ENCODE measurements at places on chromosomes 4 and X. TPM values are rescaled to one million over a fixed set of nuclear protein-coding genes. Genes with fewer than 3 reads are reported as not detected.

Gene FGF5
- 0.17 TPM for total RNA-seq

Gene ZBED1
- total RNA-seq = 10.0 TPM

- no peak for DNase-seq
Measured at GRCh38 chr4:15455290-15455689, 14.4 kb upstream of the CC2D2A start.

DNA sequence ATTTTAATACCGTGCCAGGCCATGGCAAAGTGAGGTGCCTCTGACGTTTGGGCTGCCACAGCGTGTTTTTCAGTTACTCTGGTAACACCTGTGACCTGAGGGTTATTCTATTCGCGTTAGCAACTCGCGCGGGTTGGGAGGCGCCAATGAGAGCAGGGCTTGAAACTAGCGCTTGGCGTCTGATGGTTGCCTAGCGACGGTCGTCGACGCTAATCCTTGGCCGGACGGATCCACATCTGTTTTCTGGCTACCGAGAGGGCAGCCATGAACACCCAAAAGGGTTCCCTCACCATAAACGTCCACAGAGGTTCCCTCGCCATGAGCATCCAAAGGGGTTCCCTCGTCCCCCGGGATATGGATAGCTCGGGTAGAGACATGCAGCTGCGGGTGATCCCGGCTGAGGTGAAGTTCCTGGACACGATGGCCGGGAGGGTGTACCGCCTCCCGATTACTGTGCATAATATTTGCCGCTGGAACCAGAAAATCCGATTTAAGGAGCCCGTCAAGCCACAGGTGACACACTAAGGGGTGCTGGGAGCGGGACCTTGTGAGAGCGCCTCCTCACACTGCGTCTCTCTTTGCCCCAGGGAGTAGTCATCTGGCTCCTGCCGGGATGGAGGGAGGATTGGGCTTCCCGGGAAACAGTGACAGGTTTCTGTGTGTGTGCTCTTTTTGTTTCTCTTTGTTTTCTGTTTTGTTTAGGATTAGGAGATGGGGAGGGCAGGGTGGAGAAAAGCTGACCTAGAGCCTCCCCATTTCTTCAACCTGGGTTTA lies at the start of gene CFAP47:
CFAP47 (plus strand) TSS at position 199 of the 774 bp plus-strand sequence; CDS start at position 265, 66 bp downstream.
- DNase-seq = no peak

- no peak for DNase-seq
Measured at GRCh38 chr4:57265831-57266582, 155.8 kb upstream of the IGFBP7 start.

DNA sequence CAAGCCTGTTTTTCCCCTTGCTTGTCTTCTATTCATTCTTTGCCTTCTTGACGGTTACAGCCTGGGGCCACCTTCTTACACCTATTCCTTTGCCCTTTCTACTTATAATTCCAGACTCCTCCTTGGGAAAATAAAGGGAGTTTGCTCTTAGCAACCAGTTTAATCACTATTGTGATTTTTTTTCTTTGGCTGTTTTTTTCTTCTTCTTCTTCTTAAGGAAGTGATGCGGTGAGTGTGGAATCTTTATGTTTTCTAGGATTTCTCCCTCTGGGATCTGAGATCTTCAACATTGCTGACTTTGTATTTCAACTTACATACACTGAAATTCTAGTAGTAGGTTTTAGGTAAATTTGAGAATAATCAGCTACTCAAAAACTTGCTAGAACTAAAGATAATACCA lies 1.1 kb upstream of the KLHL13 start:
- DNase-seq = no peak

Gene MGAT4D
- not detected for total RNA-seq

Gene DIPK2B
- total RNA-seq = not detected

Gene P2RY4
- 0.26 TPM for total RNA-seq

DNA sequence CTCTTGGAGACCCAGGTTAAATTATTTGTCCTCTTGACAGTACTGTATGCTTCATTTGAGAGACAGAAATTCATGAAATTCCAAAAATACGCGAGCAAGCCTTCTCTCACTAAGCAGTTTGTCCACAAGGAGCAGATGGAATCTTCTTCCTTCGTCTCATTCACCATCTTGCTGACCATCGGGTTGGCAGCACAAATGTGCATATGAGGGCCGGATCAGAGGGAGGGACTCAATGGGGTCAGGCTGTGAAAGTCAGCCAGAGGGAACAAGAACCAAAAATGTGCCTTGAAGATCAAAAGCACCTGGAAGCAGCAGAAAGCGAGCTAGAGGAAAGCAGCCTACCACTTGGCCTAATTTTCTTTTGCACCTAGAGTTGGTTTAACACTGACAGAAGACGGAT lies 16.4 kb downstream of the NHSL2 start:
- no peak for DNase-seq

DNA sequence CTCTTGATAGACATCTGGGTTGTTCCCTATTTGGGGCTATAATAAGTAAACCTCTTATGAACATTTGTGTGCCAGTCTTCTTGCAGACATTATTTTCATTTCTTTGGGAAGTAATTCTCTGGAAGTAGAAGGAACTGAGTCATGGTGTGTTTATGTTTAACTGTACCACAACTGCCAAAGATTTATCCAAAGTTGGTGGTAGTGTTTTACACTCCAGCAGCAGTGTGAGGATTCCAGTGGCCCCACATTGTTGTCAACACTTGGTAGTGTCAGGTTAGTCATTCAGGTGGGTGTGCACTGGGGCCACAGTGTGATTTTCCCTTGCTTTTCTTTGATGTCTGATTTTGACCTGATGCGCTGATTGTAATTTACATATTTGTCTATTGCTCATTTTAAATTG lies 5.0 kb upstream of the UVSSA start:
- DNase-seq = no peak

GRCh38 chrX:87110142-87110541 lies 407.5 kb upstream of the KLHL4 start:
- no peak for DNase-seq

GRCh38 chr4:72084587-72085011 lies 52.8 kb downstream of the NPFFR2 start:
- DNase-seq = no peak

Gene GPC3
- total RNA-seq = 0.33 TPM

Gene MAGEA2
- not detected for total RNA-seq

DNA sequence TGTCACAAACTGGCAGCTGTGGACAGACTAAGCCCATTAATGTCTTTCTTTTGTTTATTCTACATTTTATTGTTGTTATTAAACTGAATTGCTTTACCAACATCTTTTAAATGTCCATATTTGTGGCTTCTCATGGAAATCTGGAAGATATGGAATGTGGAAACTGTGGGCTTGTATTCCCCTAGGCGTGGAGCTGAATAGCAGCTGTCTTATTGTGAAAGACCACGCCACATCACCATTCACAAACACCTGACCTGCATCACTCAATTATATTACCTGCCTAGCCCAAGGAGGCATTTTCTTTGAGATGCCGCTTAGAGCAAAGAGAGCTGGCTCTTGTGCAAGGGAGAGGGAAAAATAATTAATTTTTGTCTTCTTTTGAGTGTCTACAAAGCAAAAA lies 96.9 kb upstream of the GPRIN3 start:
- DNase-seq = no peak

DNA sequence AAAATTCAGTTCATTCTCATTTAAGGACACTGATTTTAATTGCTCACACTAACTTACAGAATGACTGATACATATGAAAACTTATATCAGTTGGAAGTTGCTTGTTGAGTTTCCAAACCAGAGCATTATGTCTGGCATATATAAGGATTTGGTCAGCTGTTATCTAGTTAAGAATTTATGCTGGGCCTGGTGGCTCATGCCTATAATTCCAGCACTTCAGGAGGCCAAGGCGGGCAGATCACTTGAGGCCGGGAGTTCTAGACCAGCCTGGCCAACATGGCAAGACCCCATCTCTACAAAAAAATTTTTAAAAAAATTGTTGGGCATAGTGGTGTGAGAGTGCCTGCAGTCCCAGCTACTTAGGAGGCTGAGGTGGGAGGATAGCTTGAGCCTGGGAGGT lies 73.1 kb downstream of the SPRY1 start:
- DNase-seq = no peak

DNA sequence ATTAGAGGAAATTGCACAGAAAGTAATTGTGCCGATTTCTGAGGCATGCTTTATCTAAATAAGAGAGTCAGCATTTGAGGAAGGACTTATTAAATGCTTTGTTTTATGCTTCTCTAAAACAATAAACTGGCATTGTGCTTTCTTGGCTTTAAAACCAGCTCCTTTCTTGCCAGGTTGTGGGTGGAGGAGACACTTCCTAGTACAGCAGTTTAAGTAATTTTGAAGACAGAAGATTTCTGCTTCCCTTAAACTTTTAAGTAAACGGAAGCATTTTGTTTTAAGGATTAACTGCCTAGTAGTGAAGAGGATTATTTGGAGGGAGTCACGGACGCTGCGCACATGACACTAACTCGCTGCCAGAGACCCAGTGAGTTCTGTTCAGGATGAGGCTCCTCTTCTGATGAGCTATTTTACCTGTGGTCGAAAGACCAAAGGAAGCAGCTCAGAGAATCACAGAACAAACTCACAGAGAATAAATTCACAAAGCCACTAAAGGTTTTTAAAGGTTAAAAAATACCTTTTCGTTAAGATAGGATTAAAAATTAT lies 169.5 kb downstream of the TLL1 start:
- DNase-seq = no peak

Gene SLC6A14
- total RNA-seq = not detected

Gene TEX13B
- total RNA-seq = not detected

DNA sequence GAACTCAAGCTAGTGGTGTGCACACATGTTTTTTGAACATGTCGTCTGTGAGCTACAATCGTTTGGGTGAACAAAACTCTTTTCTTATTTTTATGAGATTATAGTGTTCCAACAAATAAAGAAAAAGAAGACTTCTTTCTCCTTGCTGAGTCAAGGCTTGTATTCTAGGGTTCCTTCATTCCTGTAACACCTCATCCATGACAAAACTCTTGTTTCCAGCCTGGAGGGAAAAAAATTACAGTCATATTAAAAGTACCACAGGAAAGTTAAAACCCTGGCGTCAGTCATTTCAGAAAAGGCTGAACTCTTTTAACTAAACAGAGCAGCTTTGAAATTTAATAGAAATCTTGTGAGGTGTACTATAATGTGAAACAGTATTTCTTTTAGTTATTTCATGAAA lies 79.2 kb upstream of the BOD1L1 start:
- peak; percentile 46 for DNase-seq

Measured in mammary epithelial cell (primary cell).